ENCODE measurements at places on chromosomes 6 and 20. TPM values are rescaled to one million over a fixed set of nuclear protein-coding genes. Genes with fewer than 3 reads are reported as not detected.

The HAO1 gene
- polyA plus RNA-seq: not detected

The DPPA5 gene
- polyA plus RNA-seq: not detected

The REM1 gene
- 7.2 TPM for polyA plus RNA-seq

The ANKRD66 gene
- polyA plus RNA-seq: not detected

The HCRTR2 gene
- not detected for polyA plus RNA-seq

The HLA-DOA gene
- 2.1 TPM for polyA plus RNA-seq

The LHFPL5 gene
- polyA plus RNA-seq: not detected

The PSORS1C1 gene
- polyA plus RNA-seq: 0.13 TPM

The SEL1L2 gene
- polyA plus RNA-seq: 0.95 TPM

The ZSCAN23 gene
- polyA plus RNA-seq: 0.26 TPM

The PNPLA1 gene
- polyA plus RNA-seq: not detected

The SLC22A2 gene
- not detected for polyA plus RNA-seq

The DUSP15 gene
- 0.90 TPM for polyA plus RNA-seq

The BCAS1 gene
- not detected for polyA plus RNA-seq

The DYNLT2 gene
- polyA plus RNA-seq: 0.74 TPM

The GNAS gene
- polyA plus RNA-seq: 1,614 TPM

The PLA2G7 gene
- polyA plus RNA-seq: 0.29 TPM

The CD24 gene
- polyA plus RNA-seq: 0.42 TPM

The HCK gene
- 3.7 TPM for polyA plus RNA-seq

The SLC17A3 gene
- polyA plus RNA-seq: not detected

The GABRR1 gene
- 0.01 TPM for polyA plus RNA-seq

The CST9 gene
- not detected for polyA plus RNA-seq

The HLA-DRA gene
- 49.7 TPM for polyA plus RNA-seq

The SRSF12 gene
- polyA plus RNA-seq: 0.15 TPM

The HTR1E gene
- polyA plus RNA-seq: not detected

The TENT5A gene
- 21.9 TPM for polyA plus RNA-seq

The RSPH4A gene
- polyA plus RNA-seq: 0.14 TPM

The SLA2 gene
- 0.23 TPM for polyA plus RNA-seq

The BPIFB6 gene
- not detected for polyA plus RNA-seq

The RHAG gene
- 0.95 TPM for polyA plus RNA-seq

The PGC gene
- polyA plus RNA-seq: 2.0 TPM

The MYH7B gene
- 962 TPM for polyA plus RNA-seq

The NFS1 gene
- polyA plus RNA-seq: 29.5 TPM

The ERVFRD-1 gene
- polyA plus RNA-seq: 0.07 TPM

The SPATA25 gene
- polyA plus RNA-seq: 4.3 TPM

The CSE1L gene
- 37.6 TPM for polyA plus RNA-seq

The KCNQ5 gene
- under 0.01 TPM for polyA plus RNA-seq

The SIM1 gene
- not detected for polyA plus RNA-seq

The BTN1A1 gene
- not detected for polyA plus RNA-seq

The CDH22 gene
- polyA plus RNA-seq: 1.0 TPM

The ZBTB46 gene
- 5.6 TPM for polyA plus RNA-seq
